ENCODE measurements at places on chromosomes 6 and 20. TPM values are rescaled to one million over a fixed set of nuclear protein-coding genes. Genes with fewer than 3 reads are reported as not detected.

SIM1 gene
- not detected for total RNA-seq

HTR1E gene
- total RNA-seq = under 0.01 TPM

SLC13A3 gene
- total RNA-seq = 3.1 TPM

SCP2D1 gene
- not detected for total RNA-seq

ACOT13 gene
- total RNA-seq = 7.6 TPM

LMBRD1 gene
- 15.6 TPM for total RNA-seq

PAX1 gene
- total RNA-seq = not detected

FAM83D gene
- 48.3 TPM for total RNA-seq

TBXT gene
- total RNA-seq = not detected

CCDC28A gene
- total RNA-seq = 17.9 TPM

WFDC10B gene
- not detected for total RNA-seq

GABRR1 gene
- total RNA-seq = not detected

OR2B6 gene
- total RNA-seq = not detected

TTLL9 gene
- under 0.01 TPM for total RNA-seq

IER3 gene
- 49.7 TPM for total RNA-seq

GPX6 gene
- total RNA-seq = not detected

FRK gene
- 0.33 TPM for total RNA-seq

PNLDC1 gene
- total RNA-seq = not detected

OGFR gene
- 51.5 TPM for total RNA-seq

MOXD1 gene
- 44.4 TPM for total RNA-seq

IGF2R gene
- 278 TPM for total RNA-seq

SDHAF4 gene
- 5.8 TPM for total RNA-seq

ZNF165 gene
- total RNA-seq = 0.77 TPM

PLAGL1 gene
- 11.4 TPM for total RNA-seq

Measured in uterine smooth muscle cell (primary cell).